ENCODE measurements at places on chromosomes 4 and X.

- DNase-seq = no peak
These were observed 4.1 kb upstream of the CD99L2 start for GRCh38 chrX:150902434-150903109.

DNA sequence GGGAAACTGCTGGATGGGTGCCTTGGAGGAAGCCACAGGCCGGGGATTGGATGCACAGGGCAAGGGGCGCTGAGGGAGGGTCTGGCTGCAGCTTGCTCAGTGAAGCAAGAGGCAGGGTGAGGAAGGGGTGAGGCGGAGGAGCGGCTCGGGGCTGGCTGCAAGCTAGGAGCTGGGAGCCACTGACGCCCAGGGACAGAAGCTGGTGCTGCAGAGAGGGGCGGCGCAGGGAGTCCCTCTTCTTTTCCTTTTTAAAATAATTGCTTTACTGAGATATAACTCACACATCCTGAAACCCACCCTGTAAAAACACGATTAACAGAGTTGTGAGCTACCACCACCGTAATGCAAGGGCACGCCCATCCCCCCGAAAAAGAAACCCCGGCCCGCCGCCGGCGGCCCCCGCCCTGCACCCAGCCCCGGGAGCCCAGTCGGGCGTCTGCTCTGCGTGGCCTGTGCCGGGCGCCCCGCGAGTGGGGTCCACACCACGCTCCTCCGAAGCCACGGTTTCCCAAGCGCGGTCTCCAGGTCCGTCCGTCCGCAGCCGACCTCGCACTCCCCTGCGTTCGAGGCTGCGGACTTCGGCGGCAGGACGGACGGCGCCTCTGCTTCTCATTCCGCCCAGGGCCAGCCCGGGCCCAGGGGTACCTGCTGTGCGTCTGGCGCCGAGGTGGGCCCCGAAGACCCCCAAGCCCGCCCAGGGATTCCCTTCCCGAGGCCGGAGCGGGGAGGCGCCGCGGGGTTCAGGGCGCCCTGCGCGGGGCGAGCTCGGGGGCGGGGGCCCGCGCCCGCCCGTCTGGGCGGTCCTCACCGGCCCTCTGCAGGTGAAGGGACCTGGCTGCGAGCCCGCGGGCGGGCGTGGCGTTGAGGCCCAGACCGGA, 866 bp upstream of the UVSSA start:
- DNase-seq = no peak

- DNase-seq = peak; percentile 60
These were observed at the start of gene KLHL2 for GRCh38 chr4:165207431-165208220. KLHL2 (plus strand) TSS chr4:165207561; CDS start chr4:165207877, 316 bp downstream.

DNA sequence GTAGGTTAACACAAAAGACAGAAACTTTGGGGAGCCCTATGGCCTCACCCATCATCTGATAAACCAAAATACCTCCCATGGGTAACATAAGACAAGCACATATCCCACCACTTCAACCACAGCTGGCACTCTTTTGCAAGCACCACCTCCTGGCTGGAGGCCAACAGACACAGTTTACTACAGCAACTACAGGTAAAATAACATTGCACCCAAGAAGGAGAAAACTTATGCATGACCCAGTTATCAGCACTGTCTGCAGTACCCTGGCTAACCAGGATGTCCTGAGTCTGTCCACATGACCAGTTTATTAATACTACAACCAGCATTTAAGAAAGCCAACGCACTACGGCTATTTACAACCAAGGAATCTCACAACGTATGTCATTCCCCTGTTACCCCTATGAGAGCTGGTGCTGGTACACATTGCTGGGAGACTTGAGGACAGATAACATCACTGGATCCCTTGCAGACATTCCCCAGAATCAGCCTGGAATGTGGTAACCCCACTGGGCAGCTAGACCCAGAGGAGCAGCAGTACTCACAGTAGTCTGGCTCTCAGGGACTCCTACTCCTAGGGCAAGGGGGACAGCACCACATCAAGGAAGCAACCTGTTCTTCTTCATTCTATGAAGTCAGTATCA, 32.0 kb downstream of the ELF2 start:
- DNase-seq = no peak

DNA sequence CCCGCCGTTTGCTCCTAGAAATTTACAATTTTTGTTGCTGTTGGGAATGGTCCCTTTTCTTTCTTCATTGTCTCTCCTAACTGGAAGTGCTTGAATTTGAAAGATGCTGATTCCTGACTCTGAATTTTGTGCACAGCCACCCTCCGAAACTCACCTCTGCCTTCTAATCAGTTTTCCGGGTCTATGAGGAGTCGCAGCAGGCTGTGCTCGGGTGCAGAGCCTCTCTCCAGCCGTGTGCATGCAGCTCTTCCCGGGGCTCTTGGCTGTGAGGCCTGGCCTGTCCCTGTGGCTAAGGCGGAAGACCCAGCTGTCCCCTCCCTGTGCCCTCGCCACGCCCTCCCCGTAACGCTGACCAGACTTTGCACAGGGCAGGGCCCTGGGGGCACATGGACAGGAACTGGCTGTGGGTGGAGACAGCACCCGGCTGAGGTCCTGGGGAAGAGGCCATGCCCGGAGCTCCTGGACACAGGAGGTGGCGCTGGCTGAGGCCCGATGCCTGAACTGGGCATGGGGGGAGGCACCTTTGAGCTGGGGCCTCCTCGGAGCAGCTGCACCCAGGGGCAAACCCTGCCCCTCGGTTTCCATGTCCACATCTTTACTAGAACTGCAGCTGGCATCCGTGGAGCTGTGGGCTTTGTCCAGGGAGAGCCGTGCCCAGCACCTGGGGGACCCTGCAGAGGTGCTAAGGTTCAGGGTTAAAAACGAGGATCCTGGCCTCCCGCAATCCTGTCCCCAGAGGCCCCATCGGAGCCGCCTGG, 32.6 kb upstream of the SPON2 start:
- no peak for DNase-seq

GRCh38 chr4:130336585-130337217, 1240.7 kb downstream of the C4orf33 start:
- no peak for DNase-seq

GRCh38 chr4:5503336-5503936, 204.9 kb downstream of the EVC2 start:
- no peak for DNase-seq

DNA sequence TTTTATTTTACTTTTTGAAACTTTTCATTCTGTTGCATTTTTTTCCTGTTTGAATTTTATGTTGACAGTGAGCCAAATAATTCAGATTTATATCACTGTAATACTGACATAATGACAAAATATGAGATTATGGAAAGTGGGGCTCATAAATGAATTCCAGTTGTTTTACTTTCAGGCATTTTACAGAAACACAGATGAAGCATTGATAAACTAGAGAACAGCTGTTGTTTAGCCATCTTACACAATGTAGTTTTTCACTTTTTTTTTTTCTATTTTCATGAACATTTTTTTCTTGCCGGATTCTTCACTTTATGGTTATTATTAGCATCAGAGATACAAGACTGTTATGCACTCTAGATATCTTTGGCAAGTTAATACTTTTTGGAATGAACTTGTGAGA, 91.7 kb upstream of the PAQR3 start:
- DNase-seq = no peak

GRCh38 chr4:54218736-54219135, 10.4 kb upstream of the PDGFRA start:
- DNase-seq = no peak

- DNase-seq = no peak
These were observed 642.6 kb upstream of the LCORL start for GRCh38 chr4:18664171-18664570.

GRCh38 chr4:1784395-1784788, 8.7 kb upstream of the FGFR3 start:
- no peak for DNase-seq

- no peak for DNase-seq
These were observed 3.5 kb downstream of the EDA2R start for GRCh38 chrX:66635360-66635759.

GRCh38 chr4:18056030-18056429, 34.5 kb upstream of the LCORL start:
- no peak for DNase-seq

GRCh38 chrX:24648495-24648894, 1.3 kb upstream of the PCYT1B start:
- DNase-seq = no peak

GRCh38 chrX:20803971-20804370, 537.3 kb upstream of the RPS6KA3 start:
- DNase-seq = no peak

Data from stimulated activated CD4-positive, alpha-beta T cell treated with anti-CD3 and anti-CD28 coated beads, Interleukin-12 subunit alpha, Interleukin-12 subunit beta, amount 100 ng/mL, for 24 hours (primary cell).